Stimulated activated CD4-positive, alpha-beta T cell treated with anti-CD3 and anti-CD28 coated beads, Interleukin-1b, Interleukin-23, amount 100 ng/mL, for 1 hour (primary cell): ENCODE measurements at places on chromosomes 13 and 19.

- DNase-seq = peak; percentile 20
Measured at GRCh38 chr19:55082020-55082851, 6.6 kb downstream of the EPS8L1 start.

DNA sequence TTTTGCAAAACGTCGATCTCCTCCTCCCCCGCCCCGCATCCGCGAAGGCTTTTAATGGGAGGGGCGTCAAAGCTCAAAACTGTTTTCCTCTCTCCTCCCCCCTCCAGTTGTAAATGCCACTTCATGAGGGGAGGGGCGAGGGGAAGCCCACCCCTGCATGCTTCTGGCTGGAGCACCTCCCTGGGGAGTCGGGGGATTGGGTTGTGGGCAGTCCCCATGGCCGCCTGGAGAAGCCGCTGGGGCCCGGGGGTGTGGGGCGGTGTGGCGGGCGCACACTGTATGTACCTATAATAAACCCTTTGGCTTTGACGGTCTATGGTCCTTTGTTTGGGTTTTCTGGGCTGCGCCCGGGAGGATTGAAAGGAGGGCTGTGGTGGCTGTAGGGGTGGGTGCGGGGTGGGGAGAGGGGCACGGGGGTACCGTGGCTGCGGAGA, 505 bp upstream of the SHKBP1 start:
- DNase-seq = no peak

DNA sequence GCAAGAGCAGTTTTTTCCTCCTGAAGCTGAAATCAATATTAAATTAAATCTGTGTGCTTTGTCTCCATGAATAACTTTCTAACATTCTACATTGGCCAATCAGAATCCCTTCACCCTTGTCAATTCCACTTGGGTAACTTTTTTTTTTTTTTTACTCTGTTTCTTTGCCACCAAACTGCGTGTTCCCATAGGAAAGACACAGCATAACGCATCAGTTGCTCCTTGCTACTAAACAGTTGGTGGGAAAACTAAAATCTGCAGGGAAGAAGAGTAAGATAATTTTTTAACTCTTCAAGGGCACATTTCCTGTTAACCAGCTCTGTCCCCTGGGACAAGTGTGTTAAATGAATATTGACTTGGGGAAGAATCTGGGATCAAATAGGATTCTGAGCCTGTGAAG, 113.3 kb upstream of the SERP2 start:
- DNase-seq = no peak

- DNase-seq = no peak
Measured at GRCh38 chr19:34232566-34233481, 21.5 kb upstream of the GARRE1 start.

GRCh38 chr13:73549717-73550116, 490.9 kb downstream of the KLF5 start:
- no peak for DNase-seq

- DNase-seq = no peak
Measured at GRCh38 chr19:5903056-5903623, 450 bp downstream of the NDUFA11 start.

DNA sequence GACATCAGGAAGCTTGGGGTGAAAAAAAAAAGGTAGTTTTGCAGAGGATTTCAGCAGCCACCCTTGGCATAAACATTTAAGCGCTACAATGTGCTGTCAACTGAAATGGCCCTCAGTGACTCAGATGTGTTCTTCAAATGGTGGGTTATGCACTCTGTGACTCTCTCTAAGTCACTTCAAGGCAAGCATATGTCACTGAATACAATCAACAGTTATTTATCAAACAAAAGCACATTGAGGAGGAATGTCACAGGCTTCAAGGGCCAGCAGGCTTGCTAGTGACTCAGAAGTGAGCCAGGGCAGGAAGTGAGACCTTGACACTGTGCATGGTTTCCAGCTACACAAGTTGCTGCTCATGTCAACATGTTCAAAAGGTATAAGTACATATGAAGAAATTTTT, 523.7 kb upstream of the HTR2A start:
- no peak for DNase-seq
